Thymus (tissue), 14 donors: ENCODE measurements at places on chromosomes 6 and 20. TPM values are rescaled to one million over a fixed set of nuclear protein-coding genes. Genes with fewer than 3 reads are reported as not detected.

The CCM2L gene
- 3.3 TPM for polyA plus RNA-seq

DNA sequence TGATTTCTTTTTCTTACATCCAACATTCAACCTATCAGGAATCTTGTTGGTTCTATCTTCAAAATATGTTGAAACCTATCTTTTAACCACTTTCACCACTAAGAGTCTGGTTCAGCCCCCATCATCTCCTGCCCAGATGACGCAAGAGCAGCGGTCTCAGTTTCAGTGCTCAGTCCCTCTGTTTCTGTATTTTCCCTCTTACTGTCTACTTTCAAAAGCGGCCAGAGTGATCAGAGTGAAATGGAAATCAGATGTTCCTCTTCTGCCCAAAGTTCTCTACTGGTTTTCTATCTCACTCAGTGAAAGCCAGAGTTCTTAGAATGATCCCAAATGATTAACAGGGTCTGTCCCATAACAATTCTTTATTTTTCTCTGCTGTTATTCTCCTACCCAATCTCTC lies 147.9 kb upstream of the PDE7B start:
- H3K27ac ChIP-seq = no peak overlapping the region
- no peaks in the 10 kb centered on the region for H3K36me3 ChIP-seq
- no peaks in the 10 kb centered on the region for H3K27me3 ChIP-seq
- no peak overlapping the region for H3K4me3 ChIP-seq
- H3K4me1 ChIP-seq = no peaks in the 10 kb centered on the region

DNA sequence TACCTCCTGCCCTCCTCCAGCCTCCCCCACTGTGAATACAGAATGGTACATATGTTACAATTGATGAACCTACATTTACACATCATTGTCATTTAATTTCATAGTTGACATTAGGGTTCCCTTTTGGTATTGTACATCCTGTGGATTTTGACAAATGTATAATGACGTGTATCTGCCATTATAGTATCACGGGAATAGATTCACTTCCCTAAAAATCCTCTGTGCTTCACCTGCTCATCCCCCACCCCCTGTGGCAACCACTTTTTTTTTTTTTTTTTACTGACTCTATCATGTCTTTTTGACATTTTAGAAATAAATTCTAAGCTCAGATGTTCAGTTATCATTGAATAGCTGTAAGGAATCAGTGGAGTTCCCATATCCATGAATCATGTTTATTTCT lies 30.4 kb downstream of the HECA start:
- H3K4me1 ChIP-seq = peaks cover 51% of the 10 kb centered on the region
- peaks cover 43% of the 10 kb centered on the region for H3K36me3 ChIP-seq
- no peaks in the 10 kb centered on the region for H3K27me3 ChIP-seq
- DNase-seq = no peak
- H3K27ac ChIP-seq = no peak overlapping the region
- H3K4me3 ChIP-seq = no peak overlapping the region

DNA sequence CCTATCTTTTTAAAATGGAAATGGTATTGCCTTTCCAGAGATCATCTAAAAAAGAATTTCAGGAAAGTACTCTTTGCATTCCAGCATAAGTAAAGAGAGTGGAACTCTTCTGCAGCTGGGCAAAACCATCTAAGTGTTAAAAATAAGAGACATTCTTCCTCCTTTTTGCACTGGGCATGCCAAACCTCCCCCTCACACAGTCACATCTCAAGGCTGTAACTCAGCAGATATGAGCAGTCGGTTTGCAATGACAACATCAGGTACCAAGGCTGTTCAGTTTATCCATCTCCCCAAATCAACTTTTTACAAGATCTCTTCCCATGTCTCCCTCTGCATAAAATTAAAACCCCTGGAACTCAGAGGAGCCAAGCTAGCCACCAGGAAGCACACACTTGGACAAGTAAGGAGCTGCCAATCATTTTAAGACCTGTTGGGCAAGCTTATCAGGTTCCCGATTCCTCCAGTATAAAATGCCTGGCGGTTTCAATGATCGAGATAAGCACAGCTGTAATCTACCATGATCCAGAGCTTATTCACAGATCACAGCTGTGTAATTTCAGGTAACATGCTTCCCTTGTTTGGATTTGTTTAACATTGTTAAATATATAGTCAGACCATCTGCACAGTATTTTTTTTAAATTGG lies 23.2 kb downstream of the ID4 start:
- no peaks in the 10 kb centered on the region for H3K36me3 ChIP-seq
- H3K4me3 ChIP-seq = no peak overlapping the region
- H3K27ac ChIP-seq = no peak overlapping the region
- DNase-seq = no peak
- H3K4me1 ChIP-seq = no peaks in the 10 kb centered on the region
- H3K27me3 ChIP-seq = no peaks in the 10 kb centered on the region

DNA sequence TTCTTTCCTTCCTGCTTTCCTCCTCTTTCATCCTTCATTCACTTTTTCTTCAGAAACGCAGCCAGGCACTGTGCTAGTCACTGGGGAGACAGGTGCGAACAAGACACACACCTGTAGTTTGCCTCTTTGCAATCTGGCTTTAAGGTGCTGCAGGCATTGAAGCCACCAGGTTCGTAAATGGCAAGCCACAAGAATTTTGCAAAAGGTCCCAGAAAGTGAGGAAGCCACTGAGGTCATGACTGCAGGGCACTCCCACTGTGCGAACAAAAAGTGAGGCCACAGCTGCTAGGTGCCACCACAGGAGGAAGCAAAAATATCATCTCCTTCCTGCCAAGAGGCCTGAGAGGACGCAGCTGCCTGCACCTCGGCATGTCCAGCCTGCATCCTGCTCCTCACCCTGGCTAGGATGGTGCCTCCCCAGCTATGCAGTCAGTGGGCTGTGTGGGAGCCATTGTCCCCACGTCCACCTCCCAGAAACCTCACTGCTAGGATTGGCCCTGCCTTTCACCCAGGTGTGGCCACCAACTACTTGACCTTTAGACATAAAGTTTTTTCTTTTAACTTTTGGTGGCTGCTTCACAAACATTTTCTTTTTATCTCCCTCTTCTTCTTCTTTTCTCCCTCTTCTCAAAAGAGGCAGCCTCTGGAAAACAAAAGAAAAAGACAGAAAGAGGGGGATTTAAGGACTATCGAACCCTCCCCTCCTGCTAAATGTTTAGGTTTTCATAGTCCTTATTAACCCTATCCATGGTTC lies 230.8 kb downstream of the BCAS1 start:
- DNase-seq = no peak
- peak overlapping the region; percentile 76 for H3K27ac ChIP-seq
- no peaks in the 10 kb centered on the region for H3K36me3 ChIP-seq
- H3K4me1 ChIP-seq = peaks cover 10% of the 10 kb centered on the region
- H3K4me3 ChIP-seq = no peak overlapping the region
- no peaks in the 10 kb centered on the region for H3K27me3 ChIP-seq
